ENCODE measurements at places on chromosomes 6 and 20.

GRCh38 chr20:44071526-44072111, 115.4 kb downstream of the JPH2 start:
- no peak for DNase-seq

- DNase-seq: no peak
These were observed 9.0 kb downstream of the GSTA3 start for GRCh38 chr6:52900536-52900935.

GRCh38 chr20:8267009-8267408, 134.9 kb downstream of the PLCB1 start:
- no peak for DNase-seq

GRCh38 chr6:90493332-90493731, 93.5 kb downstream of the MAP3K7 start:
- no peak for DNase-seq

DNA sequence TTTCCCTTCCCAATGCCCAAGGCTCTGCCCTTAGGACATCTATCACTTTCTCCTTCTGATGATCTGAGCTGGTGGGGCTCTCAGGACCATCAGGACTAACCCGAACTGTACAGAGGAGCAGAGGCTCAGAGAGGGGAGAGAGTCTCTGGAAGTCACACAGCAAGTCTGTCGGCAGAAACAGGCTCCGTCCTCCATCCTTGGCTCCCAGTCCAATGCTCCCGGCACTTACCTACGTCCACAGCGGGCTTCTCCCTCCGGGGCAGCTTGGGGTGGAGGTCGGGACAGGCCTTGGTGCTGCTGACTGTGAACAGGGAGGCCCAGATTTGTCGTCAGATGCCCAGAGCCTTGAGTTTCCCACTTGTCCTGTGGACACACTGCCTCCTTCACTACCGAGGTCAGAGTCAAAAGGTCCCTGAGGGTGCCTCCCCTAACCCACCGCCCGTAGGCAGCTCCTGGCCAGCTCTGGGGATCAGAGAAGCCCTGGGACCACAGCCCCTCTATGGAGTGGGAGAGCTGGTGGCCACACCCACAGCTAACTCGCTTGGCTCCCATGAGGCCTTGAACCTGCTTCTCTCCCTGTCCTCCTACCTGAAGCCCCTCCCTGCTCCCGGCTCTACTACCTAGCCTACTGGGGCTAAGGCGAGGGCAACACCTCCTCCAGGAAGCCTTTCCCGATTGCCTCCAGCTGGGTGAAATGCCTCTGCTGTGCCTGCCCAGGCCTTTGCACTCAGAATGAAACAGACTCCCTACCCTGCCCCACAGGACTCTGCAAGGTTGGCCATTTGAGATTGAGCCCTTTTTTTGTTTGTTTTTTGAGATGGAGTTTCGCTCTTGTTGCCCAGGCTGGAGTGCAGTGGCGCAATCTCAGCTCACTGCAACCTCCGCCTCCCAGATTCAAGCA, 22.6 kb downstream of the VSTM2L start:
- no peak for DNase-seq

DNA sequence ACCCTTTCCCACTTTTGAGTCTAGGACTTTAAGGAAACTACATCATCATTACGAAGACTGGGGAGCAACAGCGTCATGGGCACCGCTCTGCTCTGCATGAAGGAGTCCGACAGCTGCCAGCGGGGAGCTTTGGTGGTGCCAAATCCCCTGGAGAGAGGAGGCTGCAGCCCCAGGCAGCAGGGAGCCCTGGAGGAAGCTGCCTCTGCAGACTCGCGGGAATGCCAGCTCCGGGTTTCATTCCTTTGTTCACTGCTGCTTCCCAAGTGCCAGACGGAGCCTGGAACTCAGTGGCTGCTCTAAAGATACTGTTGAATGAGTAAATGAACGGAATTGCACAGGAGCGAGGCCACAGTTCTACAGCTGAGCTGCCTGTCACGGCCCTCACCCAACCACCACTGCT, 196.5 kb upstream of the THBS2 start:
- no peak for DNase-seq

DNA sequence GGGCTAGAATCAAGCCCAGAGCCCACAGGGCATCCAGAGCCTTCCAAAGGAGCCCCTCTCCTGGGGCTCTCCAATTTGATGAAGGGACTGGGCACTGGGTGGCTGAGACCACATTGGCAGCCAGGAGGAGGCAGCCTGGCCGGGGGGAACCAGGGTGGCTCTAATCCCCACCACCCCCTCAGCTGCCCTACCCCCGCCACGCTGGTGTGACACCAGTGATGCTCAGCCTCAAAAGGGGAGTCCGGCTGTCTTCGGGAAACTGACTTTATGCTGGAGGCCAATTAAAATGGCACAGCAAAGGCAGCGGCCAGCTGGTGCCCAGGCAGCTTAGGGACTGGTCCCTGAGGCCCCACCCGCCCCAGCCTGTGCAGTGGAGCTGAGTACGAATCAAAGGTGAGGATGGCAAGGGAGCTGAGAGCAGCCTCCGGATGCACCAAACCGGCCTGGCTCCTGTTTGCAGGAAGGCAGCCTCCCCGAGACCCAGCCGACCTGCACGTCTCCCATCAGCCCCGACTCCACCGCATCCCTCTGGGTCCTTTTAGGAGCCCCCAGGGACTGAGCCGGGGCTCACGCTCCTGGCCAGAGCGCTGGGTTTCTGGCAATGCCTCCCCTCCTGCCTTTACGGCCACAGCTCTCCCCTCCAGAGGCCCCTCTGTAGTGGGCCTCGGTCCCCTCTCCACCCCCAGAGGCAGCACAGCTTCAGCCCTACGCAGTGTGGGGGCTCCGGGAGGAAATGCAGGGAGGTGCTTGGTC, 28.5 kb downstream of the CHRNA4 start:
- no peak for DNase-seq

DNA sequence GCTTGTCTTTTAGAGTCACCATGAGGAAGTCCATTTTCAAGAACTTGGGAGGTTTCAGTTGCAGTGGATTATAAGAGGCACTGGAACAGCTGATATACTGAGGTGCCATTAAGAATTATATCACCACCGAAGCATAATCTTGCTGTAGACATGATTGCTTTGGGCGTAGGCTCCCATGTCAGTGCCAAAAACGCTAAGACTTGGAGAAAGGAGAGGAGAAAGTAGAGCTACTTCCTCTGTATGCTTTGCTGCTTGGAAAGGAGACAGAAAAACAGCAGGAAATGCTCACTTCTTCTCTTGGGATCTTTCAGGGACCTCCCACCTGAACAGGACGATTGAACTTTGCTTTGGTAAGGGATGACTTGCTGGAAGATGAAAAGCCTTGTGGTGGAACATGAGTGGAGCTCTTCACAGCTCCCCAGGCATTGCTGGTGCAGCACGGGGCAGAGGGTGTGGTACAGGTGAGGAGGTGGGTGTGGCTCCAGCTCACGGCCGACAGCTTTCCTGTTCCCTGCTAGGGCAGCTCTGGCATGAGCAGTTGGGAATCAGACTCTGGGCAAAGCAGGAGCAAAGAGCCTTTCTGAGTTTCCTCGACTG, 190.4 kb upstream of the JAG1 start:
- DNase-seq: no peak

- DNase-seq: no peak
These were observed 903 bp downstream of the CNKSR3 start for GRCh38 chr6:154509421-154510143.

GRCh38 chr6:3803627-3804468, 45.3 kb upstream of the FAM50B start:
- DNase-seq: peak; percentile 88

- DNase-seq: no peak
These were observed 90.6 kb downstream of the TIAM2 start for GRCh38 chr6:155085582-155086257.

- DNase-seq: no peak
These were observed at the start of gene PACSIN1 for GRCh38 chr6:34465531-34466241. Gene PACSIN1, plus strand, starts transcription at chr6:34466076. Its CDS starts 60,230 bp downstream, at chr6:34526306.

DNA sequence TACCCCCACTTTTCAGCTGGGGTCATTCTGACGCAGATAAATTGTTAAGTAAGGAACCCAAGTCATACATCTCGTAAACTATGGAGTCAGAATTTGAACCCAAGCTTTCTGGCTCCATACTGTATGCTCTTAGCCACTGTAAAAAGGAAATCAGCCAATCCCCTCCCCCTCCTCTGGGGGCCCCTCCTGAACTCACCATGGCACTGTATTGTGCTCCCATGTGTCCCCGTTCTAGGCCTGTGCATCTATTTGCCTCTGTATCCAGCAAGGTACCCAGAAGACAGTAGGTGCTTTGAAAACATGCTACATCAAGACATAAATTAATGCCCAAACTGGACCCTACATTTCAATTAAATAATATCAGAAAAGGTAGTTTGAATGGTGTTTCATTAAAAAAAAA, 98.5 kb downstream of the PREP start:
- DNase-seq: no peak

GRCh38 chr6:35496036-35496840, 641 bp downstream of the TEAD3 start:
- no peak for DNase-seq

GRCh38 chr6:111750153-111750552, 123.1 kb downstream of the FYN start:
- DNase-seq: no peak

- peak; percentile 40 for DNase-seq
These were observed 103.6 kb upstream of the SGK1 start for GRCh38 chr6:134421501-134421900.

- DNase-seq: peak; percentile 61
These were observed 83.5 kb upstream of the SPTLC3 start for GRCh38 chr20:12925210-12925755.

GRCh38 chr20:48606172-48606840, 221.5 kb downstream of the PREX1 start:
- no peak for DNase-seq

DNA sequence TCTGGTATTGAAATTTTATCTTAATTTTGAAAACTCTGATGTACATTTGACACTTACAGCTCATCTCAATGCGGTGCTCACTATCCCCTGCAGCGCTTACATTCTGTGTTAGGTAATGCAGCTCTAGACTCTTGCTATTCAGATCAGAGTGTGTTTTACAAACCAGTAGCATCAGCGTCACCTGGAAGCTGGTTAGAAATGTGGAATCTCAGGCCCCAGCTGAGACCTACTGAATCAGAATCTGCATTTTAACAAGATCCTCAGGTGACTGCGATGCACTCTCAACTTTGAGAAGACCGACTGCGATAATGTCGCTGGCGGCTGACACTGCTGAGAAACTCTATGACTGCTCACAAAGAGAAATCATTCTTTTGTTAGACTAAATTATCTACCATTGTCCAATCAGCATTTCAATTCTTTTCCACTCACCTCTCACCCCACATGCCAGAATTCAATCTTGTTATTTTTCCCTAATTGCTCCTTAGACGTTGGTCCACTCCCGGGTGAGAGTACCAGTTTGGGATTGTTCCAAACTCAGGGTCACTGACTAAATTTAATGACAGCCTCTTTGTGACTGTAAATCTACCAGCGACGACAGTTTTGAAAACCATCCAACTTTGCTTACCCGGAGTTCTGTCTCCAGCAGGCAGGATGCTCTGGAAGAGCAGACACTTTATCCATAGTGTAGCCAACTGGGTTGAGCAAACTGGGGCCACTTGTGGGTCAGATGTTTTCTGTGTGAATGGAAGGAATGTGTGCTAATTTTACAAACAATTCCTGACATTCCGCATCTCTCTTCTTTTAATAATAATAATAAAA, 140.1 kb upstream of the BTBD3 start:
- DNase-seq: no peak

GRCh38 chr6:147126618-147127022, 77.6 kb upstream of the STXBP5 start:
- DNase-seq: no peak

GRCh38 chr20:37702403-37703034, 8.7 kb downstream of the CTNNBL1 start:
- no peak for DNase-seq

Measured in fibroblast of skin of left biceps (primary cell).